HFFc6 (cell line): ENCODE measurements at places on chromosomes 2 and 18.

- no peaks in the 10 kb centered on the region for H3K36me3 ChIP-seq
- H3K27me3 ChIP-seq = no peaks in the 10 kb centered on the region; the same call in 1 of the 2 replicates
- H3K27ac ChIP-seq = no peak overlapping the region
- H3K4me1 ChIP-seq = 0 out of 2 replicates have a peak, but pooled peaks cover 4% of the 10 kb centered on the region
These were observed 88.1 kb upstream of the ZEB2 start for GRCh38 chr2:144607891-144608521.

DNA sequence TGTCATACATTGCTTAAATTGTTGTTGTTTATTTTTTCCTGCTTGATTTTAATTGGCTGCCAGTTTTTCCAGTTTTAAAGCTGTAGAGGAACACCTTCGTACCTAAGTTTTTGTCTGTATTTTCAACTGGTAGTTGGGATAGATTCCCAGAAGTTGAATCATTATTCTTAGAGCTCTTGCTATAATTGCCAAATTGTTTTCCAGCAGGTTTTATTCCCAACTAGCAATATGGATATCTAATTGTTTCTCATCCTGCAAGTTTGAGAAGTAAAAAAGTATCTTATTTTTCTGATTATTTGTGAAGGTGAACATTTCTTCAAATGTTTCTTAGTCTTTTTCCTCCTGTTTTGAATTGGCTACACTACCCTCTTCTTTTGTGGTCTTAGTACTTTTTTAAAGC is 6.7 kb downstream of the SMARCAL1 start:
- DNase-seq = no peak
- H3K36me3 ChIP-seq = peaks cover 54% of the 10 kb centered on the region
- H3K27me3 ChIP-seq = no peaks in the 10 kb centered on the region
- no peak overlapping the region; the same call in 1 of the 2 replicates for H3K27ac ChIP-seq

DNA sequence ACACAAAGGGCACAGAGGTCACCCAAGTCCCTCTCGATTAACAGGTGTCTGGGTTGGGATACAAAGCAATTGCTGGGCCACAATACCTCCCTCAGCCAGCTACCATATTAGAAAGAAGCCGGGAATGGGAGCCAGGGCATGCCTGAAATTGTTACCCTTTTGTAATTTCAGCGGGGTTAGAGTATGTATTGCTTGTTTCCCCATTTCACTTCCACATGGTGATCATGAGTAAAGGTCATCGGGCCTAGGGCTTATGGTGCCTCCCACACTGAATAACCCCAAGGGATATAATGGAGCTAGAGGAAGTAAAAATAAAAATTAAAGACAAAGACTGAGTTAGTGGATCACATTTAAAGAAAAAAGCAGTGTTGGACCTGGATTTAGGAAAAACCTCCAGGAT is 437.2 kb upstream of the KLHL29 start:
- peaks cover 5% of the 10 kb centered on the region; the same call in 1 of the 2 replicates for H3K27me3 ChIP-seq
- H3K4me3 ChIP-seq = no peak overlapping the region
- no peaks in the 10 kb centered on the region for H3K4me1 ChIP-seq
- no peaks in the 10 kb centered on the region for H3K36me3 ChIP-seq
- DNase-seq = no peak
- no peak overlapping the region for H3K27ac ChIP-seq

GRCh38 chr2:74249406-74250122 is 51.1 kb downstream of the MTHFD2 start:
- H3K4me3 ChIP-seq = no peak overlapping the region
- no peaks in the 10 kb centered on the region for H3K36me3 ChIP-seq
- H3K27me3 ChIP-seq = peaks cover 9% of the 10 kb centered on the region
- H3K27ac ChIP-seq = no peak overlapping the region
- H3K4me1 ChIP-seq = no peaks in the 10 kb centered on the region

GRCh38 chr2:177753682-177754491 is 318.7 kb downstream of the PDE11A start:
- peak; percentile 91 for DNase-seq
- peaks cover 26% of the 10 kb centered on the region for H3K4me1 ChIP-seq
- H3K4me3 ChIP-seq = peak overlapping the region; percentile 29
- H3K27me3 ChIP-seq = no peaks in the 10 kb centered on the region; the same call in 1 of the 2 replicates
